NCI-H1436 treated with DMSO at 0.1 percent for 48 hours (cell line): ENCODE measurements at places on chromosomes 1 and 21.

- no peak for DNase-seq
These were observed 45.9 kb downstream of the SYT6 start for GRCh38 chr1:114107474-114108435.

GRCh38 chr21:18382141-18382540 lies 21.4 kb downstream of the TMPRSS15 start:
- DNase-seq: no peak

DNA sequence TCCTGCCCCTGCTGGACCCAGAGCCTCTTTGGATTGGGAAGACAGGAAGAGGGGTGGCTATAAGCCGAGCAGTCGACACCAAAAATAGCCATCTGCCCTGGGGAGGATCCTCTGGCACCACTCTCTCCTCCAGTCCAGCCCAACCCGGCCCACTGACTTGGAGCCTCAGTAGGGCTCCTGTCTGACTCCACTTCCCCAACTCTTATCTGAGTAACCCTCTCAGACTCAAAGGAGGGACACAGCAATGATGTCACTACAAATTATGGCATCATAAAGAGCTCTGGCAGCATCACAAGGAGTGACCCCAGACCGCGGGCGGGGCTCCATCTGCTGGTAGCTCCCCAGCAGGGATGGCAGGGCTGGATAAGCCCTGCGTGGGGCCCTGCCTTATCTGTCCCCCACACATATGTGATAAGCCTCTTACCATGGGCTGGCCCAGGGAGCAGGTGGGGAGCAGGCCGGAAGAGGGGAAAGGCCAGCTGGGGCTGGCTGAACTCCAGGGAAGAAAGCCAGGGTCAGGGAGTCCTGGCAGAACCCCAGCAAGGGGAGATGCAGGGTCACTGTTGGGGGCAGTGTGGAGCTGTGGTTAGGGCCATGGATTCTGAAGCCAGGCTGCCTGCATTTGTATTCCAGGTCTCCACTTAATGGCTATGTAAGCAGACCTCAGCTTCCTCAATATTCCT lies 4.6 kb upstream of the SLC6A9 start:
- DNase-seq: no peak

- DNase-seq: no peak
These were observed 38.4 kb downstream of the STPG1 start for GRCh38 chr1:24374891-24375786.

GRCh38 chr1:82226186-82226505 lies 425.4 kb downstream of the ADGRL2 start:
- DNase-seq: peak; percentile 34

DNA sequence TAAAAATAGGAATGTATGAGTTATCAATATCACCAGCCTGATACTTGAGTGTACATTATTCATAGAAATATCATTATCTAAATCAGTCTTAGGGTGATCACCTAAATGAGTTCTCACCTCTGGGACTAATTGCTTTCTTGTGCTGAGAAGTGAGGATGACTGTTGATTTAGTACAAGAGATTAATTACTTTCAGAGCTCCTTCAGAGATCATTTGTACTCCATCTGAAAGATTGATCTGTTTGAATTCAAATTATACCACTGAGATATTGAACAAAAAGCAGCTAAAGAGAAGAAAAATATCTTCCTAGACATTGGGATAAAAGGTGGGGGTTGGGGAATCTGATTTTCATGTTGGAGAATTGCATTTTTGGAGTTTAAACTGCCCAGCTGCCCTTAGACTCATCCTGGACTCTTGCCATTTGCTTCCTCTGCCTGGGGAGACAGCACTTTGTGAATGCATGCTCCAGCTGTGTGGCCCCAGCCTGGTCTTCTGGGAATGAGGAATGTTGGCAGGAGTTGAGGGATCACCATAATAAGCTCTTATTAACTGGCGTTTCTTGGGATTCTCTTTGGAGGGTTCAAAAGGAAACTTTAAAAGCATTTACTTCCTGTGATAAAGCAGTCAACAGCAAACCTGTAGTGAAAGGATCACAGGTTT lies 19.7 kb upstream of the PGBD2 start:
- no peak for DNase-seq

DNA sequence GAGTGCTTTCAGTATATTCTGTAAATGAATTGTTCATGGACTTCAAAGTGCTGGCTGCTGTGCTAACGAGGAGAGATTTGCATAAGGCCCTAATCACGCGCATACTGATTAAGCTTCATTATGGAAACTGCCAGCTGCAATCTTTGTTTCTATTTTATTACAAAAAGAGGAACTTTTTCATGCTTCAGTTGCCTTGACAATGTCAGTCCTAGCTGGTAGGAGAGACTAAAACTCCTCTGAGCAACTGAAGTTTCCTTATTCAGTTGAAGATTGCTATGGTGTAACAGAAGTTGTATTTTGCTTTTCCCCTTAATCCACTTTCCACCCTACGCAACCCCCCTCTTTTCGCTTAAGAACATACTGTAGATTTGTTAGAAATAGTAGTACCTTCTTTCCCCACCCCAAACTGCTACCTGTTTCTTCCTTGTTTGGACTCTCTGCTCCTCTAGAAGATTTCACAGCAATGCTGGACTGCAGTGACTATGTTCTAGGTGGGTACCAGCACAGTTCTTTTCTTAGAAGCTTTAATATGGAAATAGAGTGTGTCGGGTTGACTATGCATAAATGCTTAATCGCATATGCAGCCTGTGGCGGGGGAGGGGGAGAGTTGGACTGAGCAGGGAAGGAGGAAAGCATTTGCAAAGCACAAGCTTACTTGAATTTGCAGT lies 108.3 kb downstream of the POU2F1 start:
- no peak for DNase-seq

- no peak for DNase-seq
These were observed 147.0 kb downstream of the PLPP3 start for GRCh38 chr1:56432166-56432971.

GRCh38 chr1:67614511-67614934 lies 70.5 kb upstream of the GADD45A start:
- no peak for DNase-seq

- no peak for DNase-seq
These were observed 135.4 kb upstream of the FMN2 start for GRCh38 chr1:239956263-239956662.

DNA sequence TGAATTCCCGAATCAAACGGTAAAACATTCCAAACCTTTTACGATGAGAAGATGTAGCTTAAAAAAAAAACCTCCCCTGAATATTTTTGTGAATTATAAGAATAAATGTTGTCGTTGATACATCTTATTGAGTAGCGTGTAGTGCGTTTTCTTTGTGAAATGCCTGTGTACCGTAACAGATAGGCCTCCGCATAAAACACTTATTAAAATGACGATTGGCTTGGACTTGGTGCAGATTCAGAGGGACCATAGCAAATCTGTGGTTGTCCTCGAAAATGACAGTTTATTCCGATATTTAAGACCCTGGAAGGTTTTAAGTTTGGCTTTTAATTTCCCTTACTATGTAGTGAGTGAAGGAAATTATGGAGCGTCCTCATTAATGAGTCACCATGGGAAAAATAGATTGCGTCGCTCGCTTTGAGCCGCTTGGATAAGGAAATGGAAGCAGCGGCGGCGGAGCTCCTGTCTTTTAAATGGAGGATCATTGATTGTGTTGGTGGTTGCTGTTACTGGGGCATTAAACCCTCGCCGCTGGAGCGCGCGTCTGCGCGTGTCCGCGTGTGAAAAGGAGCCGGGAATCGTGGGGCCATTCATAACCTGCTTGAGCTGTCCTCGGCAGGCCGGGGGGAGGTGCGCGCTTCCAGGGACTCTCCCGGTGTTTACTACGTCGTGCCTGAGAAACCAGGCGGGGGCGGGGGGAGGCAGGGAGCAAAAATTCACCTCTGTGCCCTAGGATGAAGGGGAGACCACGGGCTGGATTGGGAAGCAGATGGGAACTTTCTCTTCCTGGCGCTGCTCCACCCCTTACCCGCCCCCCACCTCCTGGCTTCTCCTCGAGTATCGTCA lies 1.6 kb downstream of the SPEN start:
- peak; percentile 61 for DNase-seq

GRCh38 chr1:246365708-246366107 lies 141.4 kb downstream of the SMYD3 start:
- no peak for DNase-seq

- no peak for DNase-seq
These were observed 770.1 kb upstream of the CXADR start for GRCh38 chr21:16742741-16743140.

GRCh38 chr1:197471248-197471985 lies 203.4 kb downstream of the CRB1 start:
- DNase-seq: no peak

DNA sequence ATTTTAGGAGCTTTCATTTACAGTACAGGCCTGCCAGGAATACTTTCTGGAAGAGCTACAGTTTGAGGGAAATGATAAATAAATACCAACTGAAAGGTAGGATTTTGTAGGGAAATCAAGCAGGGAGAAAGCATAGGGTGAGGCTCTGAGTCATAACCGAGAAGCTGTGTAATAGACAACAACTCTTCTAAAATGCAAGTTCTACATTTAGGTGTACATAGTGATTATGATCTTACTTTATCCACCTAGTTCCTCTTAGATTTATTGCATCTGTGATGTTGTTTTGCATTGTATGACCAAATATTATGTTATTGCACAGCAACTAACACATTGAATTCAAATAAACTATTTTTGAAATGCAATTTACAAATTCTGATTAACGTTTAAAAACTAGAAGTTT lies 819.3 kb downstream of the PLA2G4A start:
- no peak for DNase-seq

GRCh38 chr1:110136911-110137310 lies 13.4 kb upstream of the SLC6A17 start:
- DNase-seq: peak; percentile 88

- DNase-seq: no peak
These were observed 2.7 kb upstream of the OR10J4 start for GRCh38 chr1:159429074-159429861.

DNA sequence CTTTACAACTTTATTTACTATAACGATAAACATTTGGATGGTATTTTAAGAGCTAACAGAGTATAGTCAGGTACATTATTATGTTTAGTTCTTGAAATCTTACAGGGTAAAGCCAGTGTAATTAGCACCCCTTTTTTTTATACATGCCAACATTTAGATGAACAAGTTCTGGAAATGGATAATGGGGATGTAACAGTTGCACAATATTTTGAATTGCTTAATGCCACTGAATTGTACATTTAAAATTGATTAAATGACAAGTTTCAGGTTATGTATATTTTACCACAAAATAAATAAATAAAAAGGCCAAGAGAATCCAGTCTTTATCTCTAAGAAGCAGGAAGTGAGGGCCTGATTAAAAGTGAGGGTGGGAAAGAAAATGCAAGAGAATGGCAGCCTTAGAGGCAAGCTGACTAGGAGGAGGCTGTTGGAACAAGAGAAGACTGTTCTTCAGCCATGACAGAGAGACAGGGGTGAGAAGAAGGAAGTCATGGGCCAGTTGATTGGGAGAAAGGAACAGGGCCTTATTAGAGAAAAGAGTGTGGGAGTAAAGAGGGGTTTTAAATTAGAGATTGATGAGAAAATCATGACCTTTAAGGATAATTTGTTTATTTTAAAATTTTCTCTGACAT lies 49.9 kb upstream of the TNFSF18 start:
- no peak for DNase-seq

DNA sequence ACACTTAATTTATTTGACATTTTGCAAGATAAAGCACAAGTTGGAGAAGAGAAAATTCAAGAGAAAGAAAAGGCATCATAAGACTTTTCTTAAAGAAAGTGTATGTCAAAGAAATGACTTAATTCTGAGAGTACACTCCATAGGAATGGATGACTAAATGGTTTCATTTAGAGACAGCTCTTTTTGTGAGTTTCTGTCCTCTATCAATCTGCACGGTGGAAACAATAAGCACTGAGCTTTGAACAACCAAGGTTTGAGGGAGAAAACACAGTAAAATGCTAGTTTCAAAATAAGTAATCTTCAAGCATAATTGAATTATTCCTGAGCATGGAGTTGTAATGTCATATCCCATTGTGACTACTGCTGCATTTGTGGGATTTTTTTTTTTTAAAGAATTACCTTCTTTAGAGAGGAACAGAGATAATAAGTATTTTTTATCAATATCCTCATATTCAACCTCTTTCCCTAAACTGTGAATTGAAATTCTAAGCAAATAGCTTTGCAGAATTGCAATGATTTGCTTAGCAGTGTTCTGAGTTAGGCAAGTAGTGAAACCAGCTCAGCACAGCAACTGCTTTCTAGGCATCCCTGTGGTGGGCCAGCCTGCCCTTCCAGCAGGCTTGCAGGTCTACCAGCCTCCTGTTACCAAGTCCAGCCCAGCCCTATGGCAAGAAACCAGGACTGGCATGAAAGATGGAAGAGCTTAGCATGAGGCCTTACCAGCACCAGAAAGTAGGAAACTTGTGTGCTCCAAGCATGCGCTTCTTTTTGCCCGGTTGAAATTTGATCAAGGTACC lies 38.2 kb downstream of the KCNJ6 start:
- DNase-seq: no peak

GRCh38 chr1:211613951-211614350 lies 35.0 kb upstream of the SLC30A1 start:
- DNase-seq: no peak

- peak; percentile 26 for DNase-seq
These were observed 187.9 kb downstream of the VAV3 start for GRCh38 chr1:107776900-107777663.

- no peak for DNase-seq
These were observed 26.6 kb downstream of the PAFAH2 start for GRCh38 chr1:25971066-25971810.

- no peak for DNase-seq
These were observed 168.7 kb upstream of the FMN2 start for GRCh38 chr1:239922778-239923522.

DNA sequence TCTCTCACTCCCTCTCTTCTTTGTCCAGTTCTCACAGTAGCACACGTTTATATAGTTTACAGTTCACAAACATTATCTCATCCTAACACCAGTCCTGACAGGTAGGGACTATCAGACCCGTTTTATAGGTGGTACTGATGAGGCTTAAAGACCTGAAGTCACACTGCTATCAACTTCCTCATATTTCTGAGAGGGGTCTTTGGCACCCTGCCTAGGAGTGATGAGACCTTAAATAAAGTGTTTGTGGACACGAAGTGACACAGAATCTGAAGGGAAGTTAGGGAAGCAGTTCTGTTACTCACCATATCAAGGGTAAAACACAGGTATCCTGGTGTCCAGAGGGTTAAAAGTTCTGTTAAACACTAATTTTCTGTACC lies 590 bp upstream of the TACSTD2 start:
- no peak for DNase-seq

GRCh38 chr1:119108988-119109387 lies 31.5 kb downstream of the WARS2 start:
- no peak for DNase-seq

DNA sequence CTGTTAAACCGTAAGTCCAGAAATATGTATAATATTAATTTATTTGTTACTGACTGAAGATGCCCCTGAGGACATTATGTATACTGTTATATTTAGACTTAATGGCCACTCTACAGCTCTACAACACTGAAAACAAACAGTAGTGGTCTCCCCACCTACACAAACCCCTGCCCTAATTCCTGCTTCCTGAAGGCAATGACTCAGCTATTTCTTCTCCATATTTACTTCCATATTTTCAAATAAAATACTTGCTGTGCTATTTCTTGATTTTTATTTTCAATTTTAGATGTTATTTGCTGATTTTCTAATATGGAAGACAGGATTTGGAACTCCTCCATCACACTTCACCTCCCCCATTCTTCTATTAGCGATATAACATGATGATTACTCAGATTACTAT lies 97.6 kb downstream of the PCNX2 start:
- DNase-seq: no peak

- no peak for DNase-seq
These were observed 137.6 kb upstream of the POGK start for GRCh38 chr1:166701603-166702100.
